ENCODE measurements at places on chromosomes 13 and 19.

GRCh38 chr13:39943711-39944110 is 288.2 kb downstream of the COG6 start:
- DNase-seq = no peak

GRCh38 chr19:50833117-50833801 is at the start of gene KLK15:
TSS of gene KLK15 (minus strand) at chr19:50833574. CDS start at chr19:50831492, 2,082 bp downstream.
- no peak for DNase-seq

DNA sequence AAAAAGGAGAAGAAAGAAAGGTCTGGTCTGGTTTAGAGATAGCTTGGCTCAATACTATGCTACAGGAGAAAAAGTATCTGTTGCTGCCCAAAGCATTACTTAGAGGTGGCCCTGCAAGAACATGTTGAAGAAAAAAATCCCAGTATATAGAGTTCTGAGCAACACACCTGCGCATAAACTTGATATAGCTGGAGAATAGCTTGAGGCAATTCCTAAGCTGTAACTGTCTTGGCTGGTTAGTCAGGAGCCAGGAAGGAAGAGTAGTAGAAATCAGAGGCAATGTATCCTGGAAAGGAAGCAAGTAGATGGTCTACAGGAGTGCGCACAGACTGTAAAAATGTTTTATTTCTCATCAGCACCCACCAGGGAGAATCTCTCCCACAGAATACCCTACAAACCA is 209.7 kb downstream of the SLITRK1 start:
- DNase-seq = no peak

DNA sequence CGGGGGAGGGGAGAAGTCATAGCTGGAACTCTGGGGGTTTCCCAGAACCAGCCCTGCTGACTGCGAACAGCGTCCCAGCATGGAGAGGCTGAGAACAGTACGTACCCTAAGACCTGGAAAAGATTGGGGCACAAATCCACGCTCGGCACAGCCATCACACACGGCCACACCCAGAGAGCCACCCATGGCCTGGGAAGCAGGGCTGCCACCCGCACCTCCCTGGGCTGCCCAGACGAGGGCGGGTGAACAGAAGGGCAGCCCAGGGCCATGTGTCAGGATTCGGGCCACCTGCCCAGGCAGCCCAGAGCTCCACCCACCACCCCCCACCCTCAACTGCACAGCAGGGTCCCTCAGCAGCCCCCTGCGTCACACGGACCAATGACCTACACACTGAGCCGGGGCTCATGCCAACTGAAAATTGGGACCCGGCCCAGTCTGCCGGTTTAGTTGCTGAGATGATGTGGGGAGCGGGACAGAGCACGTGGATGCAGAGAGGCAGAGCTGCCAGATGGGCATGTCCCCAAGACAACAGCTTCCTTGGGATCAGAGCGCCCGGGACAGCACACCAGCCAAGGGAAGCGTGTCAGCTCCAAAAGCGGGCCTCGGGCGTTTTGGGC is 8.5 kb downstream of the UBXN6 start:
- DNase-seq = no peak

- DNase-seq = no peak
These were observed 22.2 kb upstream of the SERPINE3 start for GRCh38 chr13:51317262-51317661.

DNA sequence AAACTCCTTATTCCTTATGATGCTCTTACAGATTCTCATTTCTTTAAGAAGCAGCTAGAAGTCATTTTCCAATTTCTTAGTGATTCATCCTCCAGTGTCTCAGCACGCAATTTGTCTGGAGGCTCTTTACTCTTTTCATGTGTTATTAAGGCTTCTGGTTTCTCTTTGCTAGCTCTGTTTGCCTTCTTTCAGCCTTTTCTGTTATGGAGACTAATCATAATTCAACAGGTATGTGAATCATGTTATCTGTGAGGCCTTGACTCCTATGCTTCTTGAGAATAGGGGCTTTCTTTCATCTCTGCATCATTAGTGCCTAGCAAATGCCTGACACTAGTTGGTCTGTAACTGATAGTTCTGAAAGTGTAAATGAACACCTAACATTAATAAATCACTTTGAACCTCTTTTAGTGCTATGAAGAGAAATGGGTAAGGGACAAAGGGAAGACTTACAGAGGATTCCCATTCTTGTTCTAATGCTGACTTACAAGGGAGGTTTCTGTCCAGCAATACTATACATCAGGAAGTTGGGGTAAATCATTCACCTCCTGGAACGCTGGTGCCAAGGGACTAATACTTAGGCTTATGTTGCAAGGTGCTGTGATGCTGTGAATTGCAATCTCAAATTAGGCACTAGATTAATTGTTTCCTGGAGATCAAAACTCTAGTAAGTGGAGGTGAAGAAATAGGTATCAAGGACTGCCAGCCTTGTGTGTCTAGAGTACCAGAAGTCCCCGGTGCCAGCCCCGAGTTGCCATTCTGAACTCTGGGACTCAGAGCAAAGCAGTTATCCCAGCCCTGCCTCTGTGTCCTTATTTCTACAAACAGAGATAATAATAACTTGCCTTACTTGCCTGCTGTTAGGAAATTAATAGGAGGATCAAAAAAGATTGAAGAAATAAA is 265.6 kb downstream of the DCLK1 start:
- no peak for DNase-seq
